ENCODE measurements at places on chromosomes 1 and 21.

- DNase-seq, result no peak
Measured at GRCh38 chr1:212309967-212310366, 24.8 kb downstream of the PPP2R5A start.

DNA sequence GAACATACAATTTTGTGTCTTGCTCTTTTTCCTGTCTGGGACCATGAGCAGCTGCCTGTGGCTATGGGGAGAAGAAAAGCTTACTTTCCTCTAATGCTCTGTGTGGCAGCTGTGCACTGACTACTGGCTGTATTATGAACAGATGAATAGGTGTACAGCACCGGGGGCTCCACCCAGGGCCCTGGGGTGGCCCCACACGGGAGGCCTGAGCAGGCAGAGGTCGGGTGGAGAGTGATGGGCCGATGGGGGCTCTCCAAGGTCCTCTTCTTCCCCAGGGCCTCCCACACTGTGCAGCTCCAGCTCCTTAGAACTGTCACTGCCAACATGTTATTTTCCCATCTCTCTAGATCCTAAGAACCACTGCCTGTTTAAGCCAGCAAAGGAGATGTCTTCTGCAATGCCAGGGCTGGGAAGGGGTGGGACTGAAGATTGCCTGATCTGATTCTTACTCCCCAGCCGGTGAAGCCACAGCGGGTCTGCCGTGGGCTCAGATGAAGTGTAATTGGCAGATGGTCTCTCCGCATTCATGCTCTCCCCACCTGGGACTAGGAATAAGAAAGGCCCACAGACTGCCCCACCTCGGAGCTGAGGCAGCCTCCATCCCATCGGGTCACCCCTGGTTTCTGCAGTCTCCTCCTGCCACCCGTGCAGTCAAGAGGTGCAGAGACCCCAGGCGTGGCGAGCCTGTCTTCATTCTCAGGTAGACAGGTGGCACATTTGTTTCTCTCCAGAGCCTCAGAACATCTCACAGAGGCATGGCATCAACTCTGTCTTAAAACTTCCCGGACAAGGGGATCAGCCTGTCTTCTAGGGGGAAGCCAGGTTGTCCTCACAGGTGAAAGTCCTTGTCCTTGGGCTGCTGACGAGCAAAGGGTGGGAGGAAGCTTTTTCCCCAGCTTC lies 186.5 kb upstream of the GALNT2 start:
- DNase-seq, result no peak

DNA sequence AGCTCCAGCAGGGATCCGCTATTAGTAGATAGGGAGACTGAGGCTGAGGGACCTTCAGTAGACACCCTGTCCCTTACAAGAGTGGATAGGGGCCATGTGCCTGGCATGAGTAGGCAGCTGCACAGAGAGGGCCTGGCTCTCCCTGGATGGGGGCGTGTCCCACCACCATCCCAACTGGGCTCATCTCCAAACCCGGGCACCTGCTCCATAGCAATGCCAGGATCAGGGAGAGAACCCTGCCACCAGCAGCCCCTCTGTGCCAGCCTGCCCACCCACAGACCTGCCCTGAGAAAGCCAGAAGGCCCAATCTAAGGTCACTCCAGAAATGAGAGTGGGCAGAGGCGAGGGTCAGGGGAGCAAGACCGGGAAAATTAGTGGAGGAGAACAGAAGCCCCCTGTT lies 121.3 kb downstream of the GRIK3 start:
- no peak for DNase-seq

DNA sequence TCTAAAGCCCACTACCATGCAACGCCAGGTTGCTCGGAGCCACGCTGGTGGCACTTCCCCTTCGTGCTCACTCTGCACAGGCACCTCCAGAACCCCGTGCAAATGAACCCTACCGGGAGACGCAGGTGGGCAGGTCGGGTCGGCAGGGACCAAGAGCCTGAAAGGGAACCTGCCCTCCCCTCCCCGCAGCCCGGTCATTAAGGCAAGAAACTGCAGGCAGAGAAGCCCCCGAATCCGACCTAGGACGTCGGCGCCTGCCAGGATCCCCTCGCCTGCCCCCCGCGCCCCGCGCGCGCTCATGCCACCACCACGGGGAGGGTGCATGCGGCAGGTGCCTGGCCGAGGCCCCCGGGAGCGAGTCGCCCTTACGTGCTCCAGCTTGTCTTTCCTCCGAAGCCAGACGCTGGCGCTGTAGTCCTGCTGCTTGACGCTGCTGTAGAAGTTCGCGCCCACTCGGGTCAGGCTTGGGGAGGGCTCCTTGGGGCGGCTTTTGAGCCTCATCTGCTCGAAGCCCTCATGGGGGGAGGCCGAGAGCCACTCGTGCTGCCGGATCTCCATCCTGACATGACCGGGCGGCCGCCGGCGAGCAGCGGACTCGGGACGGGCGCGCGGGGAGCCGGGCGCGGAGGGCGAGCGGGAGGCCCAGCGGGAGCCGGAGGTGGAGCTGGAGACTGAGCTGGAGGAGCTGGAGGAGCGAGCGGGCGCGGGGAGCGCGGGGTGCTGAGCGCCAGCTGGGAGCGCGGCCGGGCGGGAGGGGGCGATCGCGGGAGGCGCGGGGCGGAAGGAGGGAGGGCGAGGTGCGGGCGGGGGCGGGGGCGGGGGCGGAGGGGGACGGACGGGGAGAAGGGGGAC lies 552 bp downstream of the PLD5 start:
- DNase-seq, result peak; percentile 1

GRCh38 chr1:208174731-208175507 lies 69.3 kb downstream of the PLXNA2 start:
- DNase-seq, result no peak

GRCh38 chr1:61477301-61477700 lies 247.6 kb downstream of the TM2D1 start:
- DNase-seq, result no peak

DNA sequence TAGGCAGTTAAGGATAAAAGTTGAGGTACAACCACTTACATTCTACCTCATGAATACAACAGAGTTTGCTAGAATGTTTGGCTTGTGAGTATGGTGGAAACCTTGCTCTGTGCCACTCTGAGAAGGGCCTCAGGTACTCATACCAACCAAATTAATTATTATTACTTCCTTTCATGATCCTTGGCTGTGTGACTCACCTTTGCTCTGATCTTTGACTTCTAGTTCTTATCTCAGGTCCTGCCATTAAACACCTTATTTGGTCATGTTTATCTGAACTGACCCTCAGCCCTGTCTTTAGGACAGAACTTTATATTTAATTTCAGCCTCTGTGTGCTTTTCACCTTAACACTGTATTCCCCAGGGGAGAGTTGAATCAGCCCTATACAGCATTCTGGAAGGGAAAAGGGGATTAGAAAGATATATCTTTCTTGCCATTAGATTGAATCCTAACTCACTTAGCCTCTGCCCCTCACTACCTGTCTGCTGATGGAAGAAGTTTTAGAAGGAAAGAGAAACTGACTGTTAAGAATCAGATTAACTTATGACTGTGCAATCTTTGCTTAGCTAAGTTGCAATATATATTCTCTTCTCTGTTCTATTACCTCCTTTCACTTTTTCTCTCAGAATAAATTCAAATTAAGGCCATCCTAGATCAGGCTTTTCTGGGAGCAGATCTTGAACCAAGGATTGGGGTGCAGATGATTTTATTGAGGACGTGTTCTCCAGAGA lies 260.4 kb upstream of the DPYD start:
- no peak for DNase-seq

DNA sequence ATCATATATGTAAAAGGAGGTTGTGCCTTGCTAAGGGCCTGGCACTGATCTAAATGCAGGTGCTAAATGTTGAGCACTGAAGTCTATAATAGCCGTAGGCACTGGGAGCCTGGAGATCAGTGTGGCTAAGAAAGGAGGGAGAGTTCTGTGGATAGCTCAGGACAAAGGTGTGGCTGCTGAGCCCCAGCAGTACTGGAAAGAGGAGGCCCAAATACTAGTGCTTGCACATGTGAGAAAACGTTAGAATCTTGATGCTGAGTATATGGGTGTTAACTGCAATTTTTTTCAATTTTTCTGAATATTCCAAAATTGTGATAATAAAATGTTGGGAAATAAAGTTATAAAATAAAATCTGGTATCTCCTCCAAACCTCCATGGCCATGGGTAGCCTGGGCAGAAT lies 62.5 kb upstream of the PTGFRN start:
- DNase-seq, result no peak

Data from fibroblast of villous mesenchyme (primary cell).